ENCODE measurements at places on chromosomes 1 and 21.

- no peak for DNase-seq
Measured at GRCh38 chr1:231359113-231359512, 21.0 kb downstream of the SPRTN start.

- DNase-seq: no peak
Measured at GRCh38 chr1:10415211-10415930, 14.9 kb upstream of the CENPS start.

DNA sequence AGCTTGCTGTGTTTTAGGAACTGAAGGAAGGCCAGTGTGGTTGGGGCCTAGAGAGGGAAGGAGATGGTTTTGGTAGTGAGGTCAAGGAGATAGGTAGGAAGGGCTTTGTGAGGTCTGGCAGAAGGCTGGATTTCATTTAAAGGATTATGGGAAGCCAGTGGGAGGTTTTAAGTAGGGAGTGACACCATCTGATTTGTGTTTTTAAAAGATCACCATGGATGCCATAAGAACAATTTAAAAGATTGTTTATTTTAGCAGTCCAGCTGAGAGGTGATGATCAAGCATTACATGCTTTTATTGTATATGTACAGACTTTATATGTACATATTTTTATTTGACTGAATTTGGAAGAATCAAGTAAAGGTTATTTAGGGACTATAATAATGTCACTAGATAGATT is 26.4 kb downstream of the RGL1 start:
- no peak for DNase-seq

GRCh38 chr1:3327389-3327702 is 127.1 kb upstream of the ARHGEF16 start:
- DNase-seq: no peak

- DNase-seq: no peak
Measured at GRCh38 chr1:66320231-66320630, 213.7 kb upstream of the SGIP1 start.

- DNase-seq: no peak
Measured at GRCh38 chr21:42851812-42852665, 27.3 kb downstream of the WDR4 start.

DNA sequence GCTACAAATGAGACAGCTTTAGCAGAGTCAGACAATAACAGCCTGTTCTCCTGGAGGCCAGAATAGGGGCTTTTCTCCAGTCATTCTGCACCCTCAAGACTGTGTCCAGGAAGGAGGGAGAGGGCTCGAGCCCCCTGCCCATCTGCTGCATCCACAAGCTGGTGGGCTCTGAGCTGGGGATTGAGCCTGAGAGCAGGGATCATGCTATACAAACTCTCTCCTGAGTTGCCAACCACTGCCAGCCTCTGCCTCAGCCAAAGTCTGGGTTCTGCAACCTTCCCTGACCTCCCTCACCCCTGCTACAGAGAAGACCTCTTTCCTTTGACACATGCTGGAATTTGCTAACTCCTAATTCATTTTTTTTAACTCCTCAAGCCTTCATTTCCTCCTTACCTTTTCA is 14.8 kb upstream of the PPM1J start:
- no peak for DNase-seq

Data from putamen (tissue), 1 donor.